ENCODE measurements at places on chromosomes 7 and 10.

GRCh38 chr7:78311181-78311580, 512.6 kb downstream of the PHTF2 start:
- DNase-seq: no peak

GRCh38 chr10:117541909-117542705, 439 bp upstream of the EMX2 start:
- DNase-seq: no peak

DNA sequence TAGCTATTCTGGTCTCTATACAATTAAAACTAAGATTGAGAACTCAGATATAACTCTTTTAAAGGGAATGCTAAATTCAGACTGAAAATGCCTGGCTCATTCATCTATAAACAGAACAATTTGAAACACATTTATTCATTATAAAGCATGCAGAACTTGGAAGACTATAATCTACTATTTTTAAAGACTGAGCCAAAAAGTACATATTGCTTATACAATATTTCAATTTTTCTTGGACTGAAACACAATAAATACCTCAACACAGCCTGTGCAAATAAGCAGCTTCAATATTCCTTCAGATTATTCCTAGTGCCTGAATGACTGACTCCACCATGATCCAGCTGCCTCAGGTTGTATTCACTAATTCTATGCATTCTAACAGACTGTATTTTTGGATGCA, 15.5 kb upstream of the PHYH start:
- DNase-seq: no peak

GRCh38 chr10:43649185-43649523, 473 bp upstream of the ZNF32 start:
- no peak for DNase-seq

DNA sequence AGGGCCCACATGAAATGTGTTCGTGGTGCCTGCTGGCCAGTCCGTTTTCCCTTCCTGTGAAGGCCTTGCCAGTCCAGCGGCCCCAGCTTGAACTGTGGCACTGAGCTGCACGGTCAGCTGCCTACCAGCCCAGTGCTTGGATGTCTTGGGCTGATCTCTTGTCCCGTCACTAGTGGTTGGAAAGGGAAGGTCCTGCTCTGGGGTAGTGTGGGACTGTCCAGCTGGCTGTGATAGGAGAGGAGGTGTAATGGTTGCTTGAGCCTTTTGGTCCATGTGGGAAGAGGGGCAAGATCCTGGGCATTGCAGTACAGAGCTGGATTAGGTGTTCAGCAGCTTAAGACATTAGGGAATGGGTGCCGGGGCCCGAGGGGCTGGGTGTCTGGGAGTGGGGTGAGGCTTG, 15.0 kb downstream of the BUD23 start:
- no peak for DNase-seq

DNA sequence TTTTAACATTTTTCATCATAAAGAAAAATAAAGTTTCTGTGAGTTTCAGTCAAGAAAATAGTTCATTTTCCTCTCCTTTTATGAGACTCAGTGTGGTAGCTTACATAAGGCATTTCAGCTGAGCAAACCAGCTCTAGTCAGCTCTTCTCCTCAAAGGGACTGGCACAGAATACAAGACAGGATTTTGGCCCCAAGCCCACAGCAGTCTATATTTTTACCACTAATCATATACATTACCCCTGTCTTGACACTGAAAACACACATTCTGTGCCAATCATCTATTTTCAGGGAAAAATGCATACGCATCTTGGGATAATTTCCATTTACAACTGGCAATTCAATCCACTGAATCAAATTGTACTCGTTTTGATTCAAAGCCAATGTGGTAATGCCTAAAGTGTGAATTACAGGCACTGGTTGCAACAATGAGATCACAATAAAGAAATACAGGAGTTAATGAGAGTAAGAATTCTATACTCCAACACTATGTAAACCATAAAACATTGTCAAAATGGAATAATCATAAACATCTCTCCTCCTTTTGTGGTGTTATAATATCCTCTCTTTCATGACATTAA, 186.4 kb downstream of the CACNA2D1 start:
- DNase-seq: no peak

- no peak for DNase-seq
Measured at GRCh38 chr7:49333180-49333881, 409.0 kb downstream of the CDC14C start.

DNA sequence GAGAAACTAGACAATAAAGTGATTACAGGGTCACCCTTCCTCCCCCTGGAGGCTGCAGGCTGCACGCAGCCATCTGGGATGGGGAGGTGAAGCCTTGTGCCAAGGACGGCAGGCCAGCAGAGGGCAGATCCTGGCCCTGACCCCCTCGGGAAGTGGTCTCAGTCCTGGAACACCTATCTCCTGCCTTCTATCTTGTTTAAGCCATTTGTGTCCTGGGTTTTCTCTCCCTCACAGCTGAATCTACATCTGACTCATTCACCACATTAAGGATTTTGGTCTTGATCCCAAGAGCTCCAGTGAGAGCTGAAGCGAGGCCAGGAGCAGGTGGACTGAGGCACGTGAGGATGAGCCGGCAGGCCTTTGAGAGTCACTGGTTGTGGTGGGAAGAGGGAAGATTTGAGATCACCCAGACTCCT, 16.4 kb upstream of the PARP12 start:
- DNase-seq: no peak

- no peak for DNase-seq
Measured at GRCh38 chr7:46566097-46566774, 645.2 kb upstream of the IGFBP3 start.

- DNase-seq: no peak
Measured at GRCh38 chr7:46135557-46135956, 214.5 kb upstream of the IGFBP3 start.

DNA sequence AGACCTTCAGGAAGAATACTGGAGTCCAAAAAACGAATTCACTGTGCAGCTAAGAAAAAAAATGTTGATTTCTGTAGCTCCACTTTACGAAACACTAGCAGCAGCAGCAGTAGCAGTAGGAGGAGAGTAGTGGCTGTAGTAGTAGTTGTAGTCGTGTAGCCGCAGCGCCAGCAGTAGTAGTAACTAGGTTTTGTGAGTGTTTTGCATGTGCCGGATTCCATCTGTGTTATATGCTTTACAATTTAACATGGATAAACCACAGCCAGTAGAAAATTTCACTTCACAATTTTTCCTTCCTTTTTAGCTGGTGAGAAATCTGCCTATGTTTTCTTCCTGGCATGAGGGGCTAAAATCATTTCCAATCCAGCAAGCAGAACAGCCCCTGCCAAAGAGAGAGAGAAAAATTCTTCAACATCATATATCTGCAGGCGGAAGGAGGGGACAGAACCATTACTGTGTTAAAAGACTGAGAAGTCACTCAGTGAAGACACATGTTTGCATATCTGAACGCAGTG, 148.4 kb upstream of the C7orf33 start:
- DNase-seq: no peak

Measured in stimulated activated CD4-positive, alpha-beta T cell treated with anti-CD3 and anti-CD28 coated beads, Interleukin-2, amount 100 ng/mL, for 24 hours (primary cell).